AG04449 (cell line): ENCODE measurements at places on chromosomes 16 and 17.

DNA sequence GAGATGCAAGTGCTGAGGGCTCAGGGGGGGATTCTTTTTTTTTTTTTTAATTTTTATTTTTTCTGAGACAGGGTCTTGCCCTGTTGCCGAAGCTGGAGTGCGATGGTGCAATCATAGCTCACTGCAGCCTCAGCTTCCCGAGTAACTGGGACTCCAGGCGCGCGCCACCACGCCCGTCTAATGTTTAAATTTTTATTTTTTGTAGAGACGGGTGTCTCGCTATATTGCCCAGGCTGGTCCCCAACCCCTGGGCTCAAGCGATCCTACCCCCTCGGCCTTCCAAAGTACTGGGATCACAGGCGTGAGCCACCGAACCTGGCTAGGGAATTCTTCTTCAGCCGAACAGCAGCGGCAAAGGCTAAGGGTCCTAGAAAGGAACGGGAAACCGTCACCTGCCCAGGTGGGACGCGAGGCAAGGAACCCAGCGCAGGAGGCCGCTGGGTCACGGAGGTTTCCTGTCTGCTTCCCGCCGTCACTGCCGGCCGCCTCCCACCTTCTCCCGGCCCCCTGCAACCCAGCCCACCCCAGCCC is 13.3 kb upstream of the OR1F1 start:
- DNase-seq = no peak

- no peak for DNase-seq
Observed at GRCh38 chr17:45018848-45019711, 32.4 kb downstream of the DCAKD start.

DNA sequence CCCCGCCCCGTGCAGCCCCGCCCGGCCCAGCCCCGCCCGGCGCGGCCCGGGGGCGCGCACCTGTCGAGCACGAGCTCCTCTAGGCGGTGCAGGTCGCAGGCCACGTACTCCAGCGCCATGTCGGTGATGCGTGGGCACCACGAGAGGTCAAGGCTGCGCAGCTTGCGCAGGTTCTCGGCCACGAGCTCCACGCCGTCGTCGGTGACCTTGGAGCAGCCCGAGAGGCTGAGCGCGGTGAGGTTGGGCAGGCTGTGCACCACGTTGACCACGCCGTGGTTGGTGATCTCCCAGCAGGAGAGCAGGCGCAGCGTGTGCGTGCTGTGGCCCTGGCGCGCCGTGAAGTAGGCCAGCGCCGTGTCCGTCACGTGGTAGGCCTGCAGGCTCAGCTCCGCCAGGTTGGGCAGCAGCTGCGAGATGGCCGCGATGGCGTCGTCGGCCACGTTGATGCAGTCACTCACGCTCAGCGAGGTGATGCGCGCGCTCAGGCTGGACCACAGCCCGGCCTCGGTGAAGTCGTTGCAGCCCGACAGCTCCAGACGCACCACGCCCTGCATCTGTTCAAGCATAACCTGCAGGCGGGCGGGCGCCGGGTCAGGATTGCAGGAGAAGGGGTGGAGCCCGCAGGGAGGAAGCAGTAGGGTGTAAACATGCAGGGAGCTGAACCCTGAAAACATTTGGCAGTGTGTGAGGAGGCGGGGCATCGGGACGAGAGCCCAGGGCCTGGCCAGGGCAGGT is 5.3 kb upstream of the WDR24 start:
- DNase-seq = no peak

DNA sequence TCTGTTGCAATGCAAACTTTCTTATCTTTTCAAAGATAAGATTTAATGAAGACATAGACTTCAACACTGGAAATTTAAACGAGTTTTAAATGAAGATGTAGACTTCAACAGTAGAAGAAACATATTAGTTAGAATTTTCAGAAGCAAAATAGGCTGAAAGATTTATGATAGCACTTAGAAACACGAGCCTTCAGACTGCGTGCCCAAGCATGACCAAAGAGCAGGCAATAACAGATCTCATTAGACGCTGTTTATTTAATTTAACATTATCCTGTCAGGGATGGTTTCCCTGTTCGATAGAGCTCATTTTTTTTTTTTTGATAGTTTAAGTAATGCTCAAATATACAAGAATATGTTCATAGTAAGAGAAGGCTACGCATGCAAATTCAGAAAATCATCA is 604.7 kb upstream of the SOX9 start:
- no peak for DNase-seq

DNA sequence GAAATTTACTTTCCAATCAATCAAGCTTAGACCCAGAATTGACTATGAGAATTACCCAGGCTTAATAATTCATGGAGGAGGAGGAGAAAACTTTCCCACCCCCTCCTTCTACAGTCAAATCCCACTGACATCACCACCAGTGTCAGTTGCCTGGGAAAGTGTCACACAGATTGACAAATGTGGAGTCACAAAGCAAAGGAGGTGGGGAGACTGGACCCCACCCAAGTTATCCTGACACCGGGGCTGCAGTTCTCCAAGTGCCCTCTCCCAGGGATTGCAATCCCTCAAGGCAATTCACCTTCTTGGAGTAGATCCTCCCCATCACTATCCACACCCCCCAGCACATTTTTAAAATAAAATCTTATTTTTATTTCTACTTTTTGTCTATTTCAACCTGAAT is 100.2 kb upstream of the CDH11 start:
- no peak for DNase-seq

DNA sequence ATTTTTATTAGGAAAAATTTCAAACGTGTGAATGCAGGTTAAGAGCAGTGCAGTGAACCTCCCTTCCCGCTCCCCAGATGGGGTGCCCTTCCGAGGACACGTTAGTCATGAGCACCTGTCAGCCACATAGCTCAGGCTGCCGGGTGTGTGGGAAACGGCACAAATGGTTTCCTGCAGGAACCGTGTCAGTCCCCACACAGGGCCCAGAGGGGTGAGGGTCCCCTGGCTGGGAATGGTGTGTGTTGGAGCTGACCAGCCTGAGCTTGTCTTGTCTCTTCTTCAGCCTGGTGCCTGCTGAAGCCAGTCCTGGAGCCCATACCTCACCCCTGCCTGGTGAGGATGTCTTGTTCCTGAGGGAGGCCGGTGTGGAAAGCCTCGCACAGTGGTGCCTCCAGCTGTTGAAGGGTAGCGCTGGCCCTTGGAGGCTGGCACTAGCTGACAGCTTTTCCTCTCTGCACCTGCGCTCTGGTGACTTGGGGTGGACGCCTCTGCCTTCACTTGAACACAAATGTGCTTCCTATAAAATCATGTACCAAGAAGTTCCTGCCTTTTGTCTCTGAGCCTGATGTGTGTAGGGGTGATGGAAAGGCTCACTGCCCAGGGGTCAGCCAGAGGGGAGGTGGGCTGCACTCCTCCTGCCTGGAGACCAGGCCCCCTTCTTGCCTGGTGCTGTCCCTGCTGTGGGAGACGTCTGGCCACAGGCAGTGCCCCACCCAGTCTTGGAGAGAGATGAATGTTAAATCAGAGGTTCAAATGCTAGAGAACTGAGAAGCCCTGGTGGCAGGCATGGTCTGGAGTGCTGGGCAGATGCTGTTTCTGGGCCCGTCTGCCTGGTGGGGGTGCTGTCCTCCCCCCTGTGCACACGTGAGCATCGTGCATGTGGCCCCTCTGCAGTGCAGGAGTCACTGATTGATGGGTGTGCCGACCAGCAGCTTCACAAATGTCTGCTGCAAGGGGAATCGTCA is 102.6 kb upstream of the ZNF750 start:
- DNase-seq = no peak

DNA sequence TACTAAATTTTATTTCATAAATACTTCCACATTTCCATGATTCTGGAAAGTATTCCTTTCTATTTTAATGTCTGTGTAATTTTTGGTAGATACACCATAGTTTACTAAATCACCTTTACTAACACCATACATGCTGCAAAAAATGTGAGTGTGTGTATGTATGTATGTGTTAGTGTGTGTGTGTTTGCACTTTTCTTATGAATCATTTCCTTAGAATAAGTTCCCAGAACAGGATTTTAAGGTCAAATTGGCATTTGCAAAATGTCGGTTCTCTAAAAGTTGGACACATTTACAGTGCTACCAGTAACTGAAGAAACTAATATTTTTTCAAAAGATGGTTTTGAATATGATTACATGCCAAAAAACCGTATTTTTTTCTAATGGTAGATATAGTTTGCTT is 137.1 kb downstream of the CYB561 start:
- DNase-seq = no peak

DNA sequence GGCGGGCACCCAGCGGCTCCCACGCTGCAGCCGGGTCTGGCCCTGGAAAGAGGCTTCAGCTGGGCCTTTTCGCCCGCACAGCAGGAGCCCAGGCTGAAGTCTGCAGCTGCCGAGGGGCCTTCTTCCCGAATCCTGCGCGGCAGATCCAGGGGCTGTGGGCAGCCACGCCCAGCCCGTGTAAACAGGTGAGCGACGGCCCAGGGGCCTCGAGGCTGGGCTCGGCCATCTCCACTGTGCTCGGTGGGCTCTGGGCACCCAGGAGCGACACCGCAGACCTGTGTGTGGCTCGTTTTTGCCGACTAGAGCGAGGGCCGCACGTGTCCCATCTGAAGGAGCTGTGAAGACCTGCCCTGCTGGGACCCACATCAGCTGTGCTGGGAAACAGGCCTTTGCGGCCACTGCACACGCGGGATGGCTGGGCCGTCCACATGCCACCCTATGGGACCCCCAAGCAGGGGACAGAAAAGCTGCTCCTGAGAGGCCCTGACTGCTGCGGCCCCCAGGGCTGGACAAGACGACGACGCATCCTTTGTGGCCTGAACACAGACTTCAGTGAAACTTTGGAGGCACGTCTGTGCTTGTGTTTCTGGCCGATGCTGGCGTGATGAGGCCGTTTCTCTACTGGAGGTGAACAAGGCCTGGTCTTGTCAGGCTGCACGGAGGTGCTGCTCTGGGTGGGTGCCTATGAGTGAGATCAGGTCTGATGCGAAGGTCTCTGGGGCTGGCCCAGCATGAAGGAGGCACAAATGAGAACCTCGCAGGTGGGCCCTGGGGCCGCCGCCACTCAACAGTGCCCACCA is 5.2 kb upstream of the APRT start:
- no peak for DNase-seq

- DNase-seq = no peak
Observed at GRCh38 chr16:64648282-64648681, 473.6 kb downstream of the CDH11 start.

- DNase-seq = no peak
Observed at GRCh38 chr16:85917012-85917411, 18.1 kb downstream of the IRF8 start.

DNA sequence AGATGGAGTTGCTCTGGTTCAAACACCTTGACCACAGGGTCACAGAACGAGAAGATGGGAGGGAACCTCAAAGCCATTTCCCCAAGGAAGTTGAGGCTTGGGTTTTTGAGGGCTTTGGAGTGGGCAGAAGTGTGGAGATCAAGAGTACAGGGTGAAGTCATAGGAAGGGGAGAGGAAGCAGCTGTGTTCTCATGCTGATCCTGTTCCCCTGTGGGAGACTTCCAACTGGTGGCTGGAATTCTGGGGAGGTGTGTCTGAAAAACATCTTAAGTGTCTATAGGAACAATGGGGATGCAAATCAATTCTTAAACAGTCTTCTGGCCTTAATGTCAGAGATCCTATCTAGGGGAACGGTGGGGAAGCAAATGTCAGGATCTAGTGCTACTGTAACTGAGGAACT is 38.8 kb upstream of the HSBP1 start:
- no peak for DNase-seq

GRCh38 chr17:4881761-4882555 is 17.4 kb upstream of the C17orf107 start:
- no peak for DNase-seq

DNA sequence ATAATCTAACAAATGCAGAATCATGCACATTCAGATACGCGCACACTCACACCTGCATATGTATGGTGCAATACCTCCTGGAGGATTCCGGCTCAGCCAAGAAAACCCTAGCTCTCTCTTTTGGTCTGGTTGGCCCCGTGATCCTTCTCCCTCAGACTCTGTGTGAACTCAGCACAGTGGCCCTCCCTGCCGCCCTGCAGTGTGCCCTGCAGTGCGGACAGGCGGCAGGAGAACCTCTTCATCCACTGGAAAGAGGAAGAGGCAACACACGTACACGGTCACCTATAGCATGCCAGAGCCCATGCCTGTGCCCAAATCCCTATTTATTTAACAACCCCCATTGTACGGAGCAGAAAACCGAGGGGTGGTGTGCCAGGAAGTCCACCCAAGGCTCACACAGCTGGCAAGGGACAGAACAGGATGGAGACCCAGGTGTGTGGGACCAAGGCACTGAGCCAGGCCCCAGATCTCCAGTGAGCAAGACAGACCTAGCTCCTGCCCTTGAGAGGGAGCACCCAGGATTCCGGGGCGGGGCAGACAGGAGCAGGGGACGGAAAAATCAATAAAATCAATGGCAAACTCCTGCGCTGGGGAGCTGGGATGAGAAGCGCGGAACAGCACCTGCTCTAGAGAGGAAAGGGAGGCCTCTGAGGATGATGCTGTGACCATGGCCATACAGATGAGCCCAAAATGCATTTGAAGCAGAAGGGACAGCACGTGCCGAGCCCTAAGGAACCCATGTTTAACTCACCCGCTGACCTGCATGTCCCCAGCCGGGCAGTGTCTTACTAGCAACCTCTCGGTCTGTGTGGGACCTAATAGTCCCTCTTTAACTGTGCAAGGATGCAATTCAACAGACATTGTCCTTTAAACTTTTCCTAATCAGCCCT is 54.7 kb upstream of the CIBAR2 start:
- DNase-seq = no peak

DNA sequence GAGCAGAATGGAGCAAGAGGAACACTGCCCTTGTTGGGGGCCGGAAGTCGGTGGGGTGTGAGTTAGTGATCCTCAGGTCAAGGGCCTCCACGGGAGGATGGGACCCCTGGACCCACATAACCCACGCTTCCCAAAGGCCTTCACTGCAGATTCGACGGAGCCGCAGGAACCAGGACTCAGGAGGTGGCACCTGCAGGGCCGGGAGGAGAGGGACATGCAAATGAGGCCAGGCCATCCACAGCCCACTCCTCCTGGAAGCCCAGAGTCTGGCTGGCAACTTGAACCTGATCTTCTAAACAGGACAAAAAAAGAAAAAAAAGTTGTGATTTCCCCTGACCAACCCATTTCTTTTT is 299.9 kb downstream of the SOX9 start:
- no peak for DNase-seq

DNA sequence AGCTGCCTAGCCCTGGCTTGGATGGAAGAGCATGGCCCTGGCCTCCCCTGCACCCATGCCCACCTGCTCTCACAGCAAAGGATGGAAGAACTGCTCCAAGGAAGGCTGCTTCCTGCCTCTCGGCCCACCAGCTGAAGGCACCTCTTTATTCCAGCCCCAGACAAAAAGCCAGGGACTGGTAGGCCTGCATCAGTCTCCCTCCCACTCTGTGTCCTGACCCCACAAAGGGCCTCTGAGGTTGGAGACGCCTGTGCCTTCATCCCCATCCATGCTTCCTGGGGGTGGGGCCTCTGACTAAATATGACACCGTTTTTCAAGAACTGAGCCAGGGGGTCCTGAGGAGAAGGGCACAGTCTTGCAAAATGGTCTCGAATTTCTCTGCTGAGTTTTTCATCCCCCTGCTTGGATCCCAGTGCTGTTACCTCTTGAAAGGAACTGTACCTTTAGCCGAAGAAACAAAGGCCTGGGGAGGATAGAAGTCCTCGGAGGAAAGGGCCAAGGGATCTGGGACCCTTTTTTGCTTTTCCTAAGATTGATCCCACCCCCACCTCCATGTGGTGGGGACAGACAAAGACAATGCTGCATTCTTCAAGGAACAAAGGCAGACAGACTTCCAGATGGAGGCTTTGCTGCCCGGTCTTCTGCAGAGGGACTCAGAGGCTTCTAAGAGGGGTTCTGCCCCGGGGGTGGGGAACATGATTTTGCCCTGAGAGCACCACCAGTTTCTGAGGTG is 5.2 kb downstream of the C17orf50 start:
- DNase-seq = no peak

- DNase-seq = peak; percentile 97
Observed at GRCh38 chr16:28193530-28194423, 18.0 kb downstream of the XPO6 start.
